ENCODE measurements at places on chromosomes 13 and 19.
A peak's percentile ranks its signal among the peaks of the same experiment; 100 is the strongest.

DNA sequence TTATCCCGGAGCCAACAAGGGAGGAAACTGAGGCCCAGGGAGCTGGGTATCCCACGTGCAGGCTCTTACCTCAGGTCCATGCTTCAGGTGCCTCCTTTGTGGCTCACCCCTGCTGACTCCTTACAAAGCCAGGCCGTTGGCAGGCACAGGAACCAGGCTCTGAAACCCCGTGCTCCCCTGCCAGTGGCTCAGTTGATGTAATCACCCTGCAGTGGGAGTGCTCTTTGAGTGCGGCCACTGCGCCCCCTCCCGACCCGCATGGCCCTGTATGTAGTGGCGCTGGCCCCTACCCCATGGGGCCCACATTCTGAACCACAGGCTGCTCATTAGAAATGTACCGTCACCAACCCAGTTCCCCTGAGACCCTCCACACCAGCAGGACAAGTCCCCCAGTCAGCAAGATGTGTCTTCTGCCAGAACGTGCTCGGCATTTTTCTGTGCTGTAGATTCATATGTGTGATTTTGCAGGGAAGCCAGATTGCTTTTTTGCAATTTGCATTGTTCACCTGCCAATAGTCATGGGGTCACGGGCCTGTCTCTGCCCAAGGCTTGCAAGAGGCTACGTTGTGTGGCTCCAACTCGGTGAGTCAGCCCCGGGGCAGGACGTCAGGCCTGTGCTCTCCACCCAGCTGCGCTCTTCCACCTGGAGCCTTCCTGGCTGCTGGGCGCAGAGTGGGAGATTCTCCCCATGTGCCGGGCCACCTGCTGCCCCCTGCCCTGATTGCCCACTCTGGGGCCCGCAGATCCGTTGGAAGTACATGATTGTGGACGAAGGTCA lies 60.3 kb downstream of the SMARCA4 start:
- no peak for DNase-seq

DNA sequence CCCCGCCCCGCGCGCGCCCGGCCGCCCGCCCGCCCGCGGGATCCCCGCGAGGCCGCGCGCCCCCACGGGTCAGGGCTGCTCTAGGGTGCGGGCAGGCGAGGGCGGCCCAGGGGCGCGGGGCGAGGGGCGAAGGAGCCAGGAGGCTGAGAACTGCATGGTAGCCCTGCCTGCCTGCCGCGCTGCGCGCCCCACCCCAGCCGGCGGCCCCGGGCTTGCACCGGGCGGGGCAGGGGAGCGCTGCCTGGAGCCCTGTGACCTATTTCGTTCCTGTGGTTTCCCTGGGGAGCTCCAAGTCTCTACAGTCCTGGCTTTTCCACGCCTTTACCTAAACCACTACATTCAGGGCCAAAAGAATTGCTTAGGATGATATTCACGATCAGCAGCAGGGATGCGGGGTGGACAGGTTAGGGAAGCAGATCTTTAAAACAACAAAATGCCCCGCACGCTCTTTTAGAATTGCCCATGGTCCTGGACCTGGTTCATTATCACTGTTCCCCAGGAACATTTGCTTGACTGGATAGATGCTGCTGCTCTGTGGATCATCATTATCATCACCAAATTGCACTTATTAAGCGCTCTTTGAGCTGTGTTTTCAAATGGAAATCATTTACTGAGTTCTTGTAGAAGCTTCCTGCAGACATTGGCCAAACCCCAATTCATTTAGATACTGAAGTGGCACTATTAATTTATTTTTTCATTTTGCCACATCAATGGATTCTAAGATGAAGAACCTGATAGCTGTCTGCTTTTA lies 421 bp upstream of the GPR12 start:
- DNase-seq: no peak

GRCh38 chr19:30107251-30107650 lies 165.2 kb downstream of the URI1 start:
- no peak for DNase-seq

- DNase-seq: no peak
Measured at GRCh38 chr19:918481-919198, 1.5 kb downstream of the KISS1R start.

DNA sequence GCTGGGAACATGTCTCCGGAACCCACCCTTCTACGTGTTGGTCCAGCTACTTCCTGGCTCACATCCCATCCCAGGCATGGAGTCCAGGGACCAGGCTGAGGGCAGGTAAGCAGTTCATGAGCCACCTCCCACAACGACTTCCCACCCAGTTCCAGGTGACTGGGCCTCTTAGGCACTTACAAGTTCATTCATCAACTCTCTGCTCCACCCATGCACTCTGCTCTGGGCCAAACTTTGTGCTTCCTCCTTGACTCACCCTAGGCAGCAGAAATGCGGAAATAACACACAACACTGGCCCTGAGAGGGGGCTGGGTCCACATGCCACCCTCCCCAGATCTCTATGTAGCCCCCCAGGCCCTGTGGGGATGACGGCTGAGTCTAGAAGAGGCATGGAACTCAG lies 20.5 kb downstream of the IQCN start:
- no peak for DNase-seq

- DNase-seq: no peak
Measured at GRCh38 chr13:79782541-79783205, 301.7 kb downstream of the NDFIP2 start.

DNA sequence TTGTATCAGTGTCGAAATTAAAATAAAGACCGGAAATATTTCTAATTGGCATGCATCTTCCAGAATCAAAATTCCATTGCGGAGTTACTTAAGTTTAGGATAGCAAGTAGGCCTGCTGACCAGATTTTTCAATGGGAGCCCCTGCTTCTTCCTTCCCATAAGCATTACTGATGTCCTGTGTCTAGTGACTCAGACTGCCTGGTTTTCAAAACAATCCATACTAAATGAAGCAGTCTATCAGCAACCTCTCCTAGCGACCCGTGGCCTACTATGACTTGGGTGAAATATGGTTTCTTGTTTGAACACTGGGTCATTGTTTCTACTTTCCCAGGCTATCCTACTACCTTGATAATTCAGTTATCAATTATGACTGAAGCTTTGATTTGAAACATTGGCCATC lies 571.6 kb downstream of the TBC1D4 start:
- DNase-seq: no peak

DNA sequence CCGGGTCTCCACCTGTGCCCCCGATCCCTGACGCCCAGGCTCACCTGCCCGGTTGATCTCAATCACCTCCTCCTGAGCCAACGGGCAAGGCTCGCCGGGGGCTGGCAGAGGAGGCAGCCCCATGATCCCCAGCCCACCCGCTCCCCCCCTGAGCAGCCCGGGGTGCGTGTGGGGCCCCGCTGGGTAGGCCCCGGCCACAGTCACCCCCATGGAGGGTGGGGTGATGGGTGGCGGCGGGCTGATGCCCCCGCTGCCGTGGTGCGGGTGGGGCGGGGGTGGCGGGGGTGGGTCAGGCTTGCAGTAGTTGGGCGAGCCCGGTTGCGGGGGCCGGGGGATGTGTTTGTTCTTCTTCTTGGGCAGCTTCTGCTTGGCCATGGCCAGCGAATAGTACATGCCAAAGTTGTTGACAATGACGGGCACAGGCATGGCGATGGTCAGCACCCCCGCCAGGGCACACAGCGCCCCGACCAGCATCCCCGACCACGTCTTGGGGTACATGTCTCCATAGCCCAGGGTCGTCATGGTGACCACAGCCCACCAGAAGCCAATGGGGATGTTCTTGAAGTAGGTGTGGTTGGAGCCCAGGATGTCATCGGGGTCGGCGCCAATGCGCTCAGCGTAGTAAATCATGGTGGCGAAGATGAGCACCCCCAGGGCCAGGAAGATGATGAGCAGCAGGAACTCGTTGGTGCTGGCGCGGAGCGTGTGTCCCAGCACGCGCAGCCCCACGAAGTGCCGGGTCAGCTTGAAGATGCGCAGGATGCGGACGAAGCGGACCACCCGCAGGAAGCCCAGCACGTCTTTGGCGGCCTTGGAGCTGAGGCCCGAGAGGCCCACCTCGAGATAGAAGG lies 6.0 kb downstream of the KCNC3 start:
- no peak for DNase-seq

GRCh38 chr19:48795055-48795684 lies 15.7 kb downstream of the BCAT2 start:
- DNase-seq: peak; percentile 83

DNA sequence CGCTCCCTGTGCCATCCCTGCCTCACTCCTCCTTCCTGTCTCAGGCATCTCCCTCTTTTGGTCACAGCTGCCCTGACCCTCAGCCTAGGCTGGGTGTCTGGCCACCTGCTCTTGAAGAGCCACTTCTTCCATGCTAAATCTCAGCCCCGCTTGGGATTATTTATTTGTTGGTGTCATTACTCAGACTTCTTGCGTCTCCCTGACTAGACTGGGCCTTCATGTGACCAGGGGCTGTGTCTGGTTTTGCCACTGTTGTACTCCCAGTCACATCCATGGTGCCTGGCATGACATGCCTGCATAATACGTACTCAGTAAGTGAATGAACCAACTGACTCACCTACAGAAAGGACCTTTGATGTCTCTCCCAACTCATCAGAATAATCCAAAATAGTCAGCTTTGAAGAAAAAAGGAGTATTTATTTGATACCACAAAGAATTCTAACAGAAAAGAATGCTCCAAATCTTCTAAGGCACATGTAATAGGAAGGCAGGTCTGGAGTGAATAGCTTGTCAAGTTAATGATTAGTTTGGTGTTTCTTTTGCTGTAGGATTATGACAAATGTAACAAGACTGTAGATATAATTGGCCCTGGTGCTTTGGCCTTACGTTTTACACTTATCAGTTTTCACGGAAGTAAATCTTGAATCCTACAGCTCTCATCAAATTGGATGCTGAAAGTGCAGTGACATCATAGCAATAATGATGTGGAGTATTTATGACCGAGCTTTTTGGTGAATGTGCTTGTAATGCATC lies 84.0 kb downstream of the ALOX5AP start:
- DNase-seq: no peak

- DNase-seq: no peak
Measured at GRCh38 chr19:17293605-17294004, 9.6 kb downstream of the ABHD8 start.

DNA sequence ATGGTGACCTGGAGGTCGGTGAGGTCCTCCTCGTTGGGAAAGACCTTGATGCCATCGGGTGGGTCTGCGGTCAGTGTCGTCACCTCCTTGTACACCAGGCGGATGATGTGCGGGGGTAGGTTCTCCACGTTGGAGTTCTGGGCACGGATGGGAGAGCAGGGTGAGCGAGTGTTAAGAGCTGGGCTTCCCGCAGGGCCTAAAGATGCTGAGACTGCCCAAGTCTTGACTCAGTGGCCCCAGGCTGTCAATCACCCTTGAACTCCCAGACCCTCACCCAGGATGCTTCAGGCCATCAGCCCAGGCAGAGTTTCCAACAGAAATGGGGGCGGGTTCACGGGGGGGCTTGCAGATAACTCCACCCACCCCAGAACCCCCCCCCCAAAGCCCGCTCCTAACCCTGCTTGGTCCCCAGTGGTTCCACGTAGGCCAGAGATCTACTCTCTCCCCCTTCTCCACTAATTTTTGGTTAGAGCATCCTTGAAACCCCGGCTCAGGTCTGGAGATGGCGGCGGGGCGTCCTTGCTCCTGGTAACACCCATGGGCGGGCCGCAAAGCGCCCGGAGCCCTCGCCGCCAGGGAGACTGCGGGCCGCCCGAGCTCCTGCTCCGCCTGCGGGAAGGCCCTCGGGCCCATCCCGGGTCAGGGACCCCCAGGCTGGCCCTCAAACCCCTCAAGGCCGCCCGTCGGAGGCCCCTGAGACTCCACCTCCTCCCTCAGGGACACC lies 600 bp downstream of the UBE2S start:
- DNase-seq: no peak

- no peak for DNase-seq
Measured at GRCh38 chr19:5249526-5249925, 91.1 kb downstream of the PTPRS start.

DNA sequence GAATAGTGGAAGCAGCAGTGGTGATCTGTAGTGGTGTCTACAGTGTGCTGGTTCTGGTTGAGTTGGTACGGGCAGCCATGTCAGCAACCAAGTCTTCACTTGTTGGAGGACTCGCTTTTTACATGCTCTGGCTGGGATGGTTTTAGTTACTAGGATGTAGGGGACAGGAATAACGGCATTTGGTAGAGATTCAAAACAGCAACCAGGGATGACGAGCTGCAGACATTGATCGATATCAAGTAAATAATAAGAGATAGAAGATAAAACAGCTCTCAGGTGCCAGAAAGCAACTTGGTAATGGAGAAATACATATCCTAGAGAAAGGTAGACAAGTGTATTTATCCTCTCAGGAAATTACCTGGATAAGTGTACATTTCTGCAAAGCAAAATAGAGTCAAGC lies 84.3 kb downstream of the PCCA start:
- DNase-seq: no peak

DNA sequence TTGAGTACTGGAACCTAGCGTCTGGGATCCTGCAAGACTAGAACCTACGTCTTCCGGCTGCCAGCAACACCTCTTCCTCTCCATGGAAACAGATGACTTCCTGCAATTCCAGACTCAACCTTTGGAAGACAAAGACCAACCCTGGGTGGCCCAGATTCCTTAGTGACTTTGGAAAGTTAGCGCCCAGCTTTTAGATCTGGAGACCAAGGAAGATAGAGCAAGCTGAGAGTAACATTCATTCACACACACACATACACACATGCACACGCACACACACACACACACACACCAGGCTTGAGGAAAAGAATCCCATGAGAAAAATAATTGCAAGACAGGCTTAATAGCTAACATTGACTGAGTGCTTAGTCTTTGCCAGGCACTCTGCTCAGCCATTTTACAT lies 788.9 kb downstream of the UQCRFS1 start:
- DNase-seq: no peak

- no peak for DNase-seq
Measured at GRCh38 chr19:13629687-13630357, 123.5 kb upstream of the CACNA1A start.

GRCh38 chr13:99265821-99266426 lies 7.7 kb upstream of the GPR18 start:
- peak; percentile 48 for DNase-seq

DNA sequence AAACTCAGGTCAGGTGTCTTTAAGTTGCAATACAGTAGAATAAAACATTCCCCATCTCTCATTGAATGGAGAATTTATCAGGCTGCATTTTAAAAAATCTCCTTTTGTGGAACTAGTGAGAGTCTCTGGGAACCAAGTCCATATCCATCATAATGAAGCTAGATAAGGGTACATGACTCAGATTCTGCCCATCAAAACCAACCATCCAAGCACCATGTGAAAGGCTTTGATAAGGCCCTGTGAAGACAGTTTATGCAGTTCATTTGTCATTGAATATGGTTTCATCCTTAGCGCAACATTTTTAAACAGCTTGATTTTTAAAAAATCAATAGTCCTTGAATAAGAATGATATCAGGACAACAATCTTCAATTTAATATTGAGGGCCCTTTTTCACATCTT lies 56.3 kb upstream of the DIAPH3 start:
- DNase-seq: no peak
